ENCODE measurements at places on chromosomes 11 and 22. TPM values are rescaled to one million over a fixed set of nuclear protein-coding genes. Genes with fewer than 3 reads are reported as not detected.

Gene SLC22A9
- not detected for total RNA-seq

Gene OR4A16
- total RNA-seq = not detected

Gene TBX10
- total RNA-seq = not detected

Gene SYCE3
- total RNA-seq = not detected

Gene KCNK4
- not detected for total RNA-seq

Gene MIOX
- not detected for total RNA-seq

Gene CTSF
- 3.8 TPM for total RNA-seq

Gene CSNK2A3
- 0.72 TPM for total RNA-seq

Gene CCDC73
- not detected for total RNA-seq

Gene SHANK3
- total RNA-seq = 5.9 TPM

Gene TRIM51
- not detected for total RNA-seq

Gene RIMBP3B
- total RNA-seq = not detected

Gene SHISA8
- not detected for total RNA-seq

Gene KCNJ11
- 1.5 TPM for total RNA-seq

Gene LMNTD2
- 3.4 TPM for total RNA-seq

Gene VPS51
- 228 TPM for total RNA-seq

Gene SCGB2A2
- not detected for total RNA-seq

Gene FAM111B
- total RNA-seq = 2.9 TPM

Gene CREB3L1
- 2.1 TPM for total RNA-seq

Gene MMP12
- not detected for total RNA-seq

Gene IFITM10
- total RNA-seq = 6.3 TPM

Gene ACRV1
- total RNA-seq = not detected

Gene ADAMTS8
- total RNA-seq = 2.4 TPM

Gene KCNE3
- total RNA-seq = 8.4 TPM

Gene DESI1
- total RNA-seq = 22.1 TPM

Gene FGF4
- not detected for total RNA-seq

Gene HARBI1
- 1.4 TPM for total RNA-seq

Gene FEN1
- total RNA-seq = 38.1 TPM

Gene TREH
- not detected for total RNA-seq

Gene TENM4
- 14.1 TPM for total RNA-seq

Gene KCNJ5
- total RNA-seq = 1.9 TPM

Gene DGCR2
- total RNA-seq = 47.4 TPM

Gene HEPN1
- total RNA-seq = not detected

Gene GLB1L2
- total RNA-seq = 3.1 TPM

Gene CDCA5
- 9.1 TPM for total RNA-seq

Gene C1QTNF4
- 0.57 TPM for total RNA-seq

Gene CFAP300
- 2.4 TPM for total RNA-seq

Gene P2RX3
- total RNA-seq = not detected

Gene GGTLC2
- total RNA-seq = not detected

Gene PRODH
- total RNA-seq = 9.2 TPM

Gene LMO2
- total RNA-seq = 7.0 TPM

Gene TESMIN
- 5.3 TPM for total RNA-seq

Gene SHISAL1
- 0.08 TPM for total RNA-seq

Gene RFPL3
- not detected for total RNA-seq

Gene ACR
- total RNA-seq = not detected

Gene IL17REL
- total RNA-seq = not detected

Gene DYNC2H1
- 10.1 TPM for total RNA-seq

Gene BARX2
- 65.0 TPM for total RNA-seq

Gene PTPRJ
- total RNA-seq = 1.7 TPM

Gene ARAP1
- total RNA-seq = 85.6 TPM

Gene OR8D4
- total RNA-seq = not detected

Gene PPP1R14B
- 137 TPM for total RNA-seq

Gene MS4A2
- total RNA-seq = not detected

Gene GUCY1A2
- 2.1 TPM for total RNA-seq

Gene DMC1
- total RNA-seq = not detected

Gene TSGA10IP
- total RNA-seq = not detected

Gene CCDC89
- total RNA-seq = 0.18 TPM

Gene DHCR7
- 86.1 TPM for total RNA-seq

Gene KIF18A
- total RNA-seq = 2.4 TPM
